ENCODE measurements at places on chromosomes 6 and 20.
A peak's percentile ranks its signal among the peaks of the same experiment; 100 is the strongest.

- no peak for DNase-seq
Observed at GRCh38 chr20:58880994-58881752, 28.7 kb downstream of the GNAS start.

GRCh38 chr6:125950293-125950692 lies 6.3 kb upstream of the HINT3 start:
- DNase-seq = no peak

DNA sequence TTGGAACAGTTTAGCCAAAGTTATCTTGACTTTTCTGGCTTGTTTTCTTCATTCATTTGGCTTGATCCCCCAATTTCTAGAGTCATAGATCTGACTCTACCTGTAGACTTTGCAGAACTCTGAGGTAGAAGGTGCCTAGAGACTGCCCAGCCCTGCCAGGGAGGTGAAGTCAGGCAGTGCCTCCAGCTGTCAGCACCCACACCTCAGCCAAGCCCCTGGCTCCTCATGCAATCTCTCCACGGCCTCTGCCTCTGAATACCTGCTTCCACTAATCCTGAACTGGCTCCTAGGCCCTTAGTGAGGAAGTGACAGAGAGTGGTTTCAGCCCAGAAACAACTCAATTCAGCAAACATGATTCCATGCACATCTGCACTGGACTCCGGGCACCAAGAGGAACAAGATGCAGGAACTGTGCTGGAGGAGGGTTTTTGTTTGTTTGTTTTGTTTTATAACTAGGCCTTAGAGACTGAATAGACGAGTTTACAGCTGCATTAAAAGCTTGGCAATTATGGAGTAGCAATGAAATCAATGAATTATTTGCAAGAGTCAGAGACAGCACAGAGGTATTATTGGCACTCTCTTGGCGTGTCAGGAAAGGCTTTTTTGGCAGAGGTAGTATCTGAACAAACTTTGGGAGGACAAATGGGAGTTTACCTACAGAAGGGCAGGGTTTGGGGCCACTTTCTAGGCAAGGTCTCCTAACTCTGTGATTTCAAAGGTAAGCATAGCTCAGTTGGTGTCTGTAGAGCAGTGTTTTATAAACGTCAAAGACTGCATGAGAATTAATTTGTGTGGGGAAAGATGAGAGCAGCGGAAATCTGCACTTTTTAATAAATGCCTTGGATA lies 25.2 kb downstream of the TGM3 start:
- DNase-seq = no peak

GRCh38 chr6:111157412-111157811 lies 70.1 kb downstream of the SLC16A10 start:
- DNase-seq = peak; percentile 3

- DNase-seq = no peak
Observed at GRCh38 chr6:151008425-151008824, 142.9 kb downstream of the MTHFD1L start.

DNA sequence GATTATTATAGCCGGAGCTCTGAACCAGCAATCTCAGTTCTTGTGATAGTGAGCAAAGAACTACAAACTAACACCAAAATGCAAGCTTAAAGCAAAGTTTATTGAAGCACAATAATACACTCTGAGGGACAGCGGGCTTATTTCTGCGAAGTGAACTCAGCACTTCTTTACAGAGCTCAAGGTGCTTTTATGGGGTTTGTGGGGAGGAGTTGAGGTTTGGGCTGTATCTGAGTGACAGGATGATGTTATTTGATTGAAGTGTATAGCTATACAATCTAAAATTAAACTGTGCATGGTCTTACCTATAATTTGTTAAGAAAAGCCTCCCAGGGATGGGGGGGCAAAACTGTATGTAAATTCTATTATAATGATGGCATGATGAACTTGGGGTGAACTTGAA lies 1.0 kb upstream of the HFE start:
- DNase-seq = peak; percentile 69

DNA sequence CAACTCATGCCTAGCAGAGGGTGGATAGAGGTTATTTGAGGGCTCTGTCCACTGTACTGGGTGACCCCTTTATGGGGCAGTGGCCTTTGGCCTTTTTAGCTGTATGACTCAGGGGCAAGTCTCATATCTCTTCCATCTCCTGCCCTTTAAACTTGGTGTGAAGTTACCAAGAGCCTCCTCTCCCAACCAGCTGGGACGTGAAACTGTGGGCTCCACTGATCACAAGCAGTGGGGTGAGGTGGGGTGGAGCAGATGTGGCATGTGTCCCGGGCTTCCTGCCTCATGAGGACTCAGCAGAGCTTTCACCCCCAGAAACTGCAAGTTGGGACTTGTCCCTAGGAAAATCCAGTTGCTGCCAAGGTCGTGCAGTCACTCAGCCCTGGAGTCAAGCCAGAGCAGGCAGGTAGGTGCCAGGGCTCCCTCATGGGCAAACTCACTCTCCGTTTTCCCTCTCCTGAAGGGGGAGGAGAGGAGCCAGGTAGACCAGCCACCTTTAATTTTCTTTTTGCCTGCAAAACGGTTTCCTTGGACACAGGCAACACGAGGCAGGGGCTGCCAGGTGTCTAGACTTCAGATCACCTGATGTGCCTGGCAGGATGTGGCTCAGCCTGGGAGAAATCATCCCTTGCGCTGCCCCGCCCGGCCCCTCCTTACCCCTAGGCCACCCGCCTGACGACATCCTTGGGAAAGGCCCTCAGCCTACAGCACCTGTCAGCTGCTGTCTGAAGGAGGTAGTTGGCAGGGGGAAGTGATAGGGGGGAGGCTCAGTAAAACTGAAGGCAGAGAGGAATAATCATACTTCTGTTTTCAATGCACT lies 4.0 kb downstream of the CDKN1A start:
- DNase-seq = peak; percentile 87

GRCh38 chr6:166305562-166306117 lies 2.6 kb downstream of the PRR18 start:
- DNase-seq = no peak

- DNase-seq = peak; percentile 75
Observed at GRCh38 chr6:36340618-36341454, 4.1 kb upstream of the BNIP5 start.

DNA sequence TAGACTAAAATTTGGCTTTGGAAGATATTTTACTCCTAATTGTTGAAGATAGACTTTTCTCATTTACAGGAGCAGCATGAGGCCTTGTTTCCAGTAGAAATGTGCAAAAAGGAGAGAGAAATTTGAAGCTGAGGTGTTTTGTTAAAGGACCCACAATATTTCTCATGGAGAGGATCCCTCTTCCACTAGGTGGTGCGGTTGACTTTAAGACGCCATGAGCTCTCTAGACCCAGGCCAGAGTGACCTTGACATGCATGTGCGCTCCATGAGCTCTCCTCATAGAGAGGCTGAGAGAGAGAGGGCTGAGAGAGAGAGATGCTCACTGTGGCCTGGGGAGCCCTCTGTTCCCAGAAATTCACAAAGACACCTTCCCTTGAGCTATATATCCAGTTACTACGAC lies 861.2 kb upstream of the EYS start:
- DNase-seq = no peak

DNA sequence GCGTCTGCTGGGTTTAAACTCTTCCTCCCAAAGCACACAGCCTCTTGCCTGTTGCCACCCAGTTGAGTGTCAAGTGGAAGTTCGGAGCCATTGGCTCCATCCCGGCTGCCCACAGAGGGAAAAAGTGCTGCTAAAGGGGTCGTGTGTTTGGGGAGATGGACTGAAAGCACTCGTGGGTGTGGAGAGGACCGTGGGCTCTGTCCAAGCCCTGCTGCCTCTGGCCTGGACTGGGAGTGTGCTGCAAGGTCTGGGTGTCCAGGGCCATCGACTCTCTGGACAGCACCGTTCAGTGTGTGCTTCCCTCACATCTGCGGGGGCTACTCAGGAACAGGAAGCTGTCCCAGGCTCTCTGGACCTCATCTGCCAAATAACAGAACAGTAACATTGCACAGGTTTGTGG lies 269.3 kb downstream of the DLL1 start:
- DNase-seq = no peak

DNA sequence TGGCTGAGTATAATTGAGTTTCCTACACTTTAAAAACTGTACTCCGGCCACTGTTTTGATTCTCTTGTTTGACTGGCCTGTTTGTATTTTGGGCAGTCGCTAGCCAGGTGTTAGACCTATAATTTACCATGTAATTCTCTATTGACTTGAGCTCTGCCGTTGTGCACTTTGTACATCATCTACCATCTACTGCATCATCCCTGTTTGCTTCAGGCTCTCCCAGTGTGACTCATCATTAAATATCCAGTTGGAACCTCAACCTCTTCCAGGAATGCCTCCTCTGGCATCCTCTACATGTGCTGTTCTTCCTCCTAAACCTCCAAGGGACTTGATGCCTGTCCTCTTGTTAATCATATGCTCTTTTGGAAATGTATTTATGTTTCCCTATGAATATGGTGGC lies 72.3 kb downstream of the FARS2 start:
- no peak for DNase-seq

GRCh38 chr6:65071480-65071879 lies 635.5 kb downstream of the EYS start:
- no peak for DNase-seq

GRCh38 chr6:157272866-157273755 lies 50.2 kb downstream of the TMEM242 start:
- peak; percentile 45 for DNase-seq

DNA sequence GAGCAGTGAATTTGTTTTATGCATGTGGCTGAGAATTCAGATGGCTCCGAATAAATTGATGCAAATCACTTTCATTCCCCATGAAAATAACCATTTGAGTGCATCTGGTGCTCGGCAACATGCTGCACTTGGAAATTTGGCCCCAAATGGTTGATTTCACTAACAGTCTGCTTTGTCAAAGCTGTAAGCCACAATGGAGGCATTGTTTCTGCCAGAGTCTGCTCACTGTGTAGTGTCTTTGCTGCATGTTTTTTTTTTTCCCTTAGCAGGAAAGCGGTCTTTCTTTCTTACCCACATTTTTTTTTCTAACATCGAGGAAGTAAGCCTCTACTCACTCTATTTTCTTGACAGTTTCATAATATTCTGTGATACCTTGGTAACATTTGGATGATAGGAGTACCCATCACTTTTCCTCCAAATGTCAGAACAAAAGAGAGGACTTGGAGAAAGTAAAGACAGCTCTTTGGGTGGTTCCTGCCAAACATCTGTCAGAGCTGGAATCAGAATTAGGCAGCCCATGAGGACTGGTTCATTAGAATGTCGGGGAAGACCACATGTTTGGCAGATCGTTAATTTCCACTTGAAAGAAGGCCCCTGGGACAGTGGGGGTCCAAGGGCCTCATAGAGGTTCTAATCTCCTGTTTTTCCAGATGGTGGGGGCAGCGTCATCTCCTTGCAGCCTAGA lies 149.5 kb downstream of the DOK5 start:
- no peak for DNase-seq

DNA sequence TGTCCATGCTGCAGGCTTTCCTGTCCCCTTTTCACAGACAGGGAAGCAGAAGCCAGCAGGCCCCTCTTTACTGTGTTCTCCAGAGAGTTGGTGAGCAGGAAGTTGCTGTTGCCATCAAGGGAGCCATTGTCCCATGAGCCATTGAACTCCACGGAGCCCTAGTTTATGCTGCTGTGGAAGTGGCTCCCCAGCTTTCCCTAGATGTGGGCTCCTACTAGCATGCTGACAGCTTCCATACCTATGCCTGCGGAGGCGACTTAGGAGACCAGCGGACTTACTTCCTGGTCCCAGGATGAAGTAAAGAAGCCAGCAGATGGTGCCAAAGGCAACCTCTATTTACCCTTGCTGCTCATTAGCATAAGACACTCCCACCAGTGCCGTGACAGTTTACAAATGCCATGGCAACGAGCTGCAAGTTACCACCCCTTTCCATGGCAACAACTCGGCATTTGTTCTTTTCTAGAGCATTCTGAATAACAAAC lies 30.8 kb upstream of the FKBP1A start:
- DNase-seq = peak; percentile 52

GRCh38 chr6:86961455-86962200 lies 24.3 kb downstream of the HTR1E start:
- DNase-seq = no peak

DNA sequence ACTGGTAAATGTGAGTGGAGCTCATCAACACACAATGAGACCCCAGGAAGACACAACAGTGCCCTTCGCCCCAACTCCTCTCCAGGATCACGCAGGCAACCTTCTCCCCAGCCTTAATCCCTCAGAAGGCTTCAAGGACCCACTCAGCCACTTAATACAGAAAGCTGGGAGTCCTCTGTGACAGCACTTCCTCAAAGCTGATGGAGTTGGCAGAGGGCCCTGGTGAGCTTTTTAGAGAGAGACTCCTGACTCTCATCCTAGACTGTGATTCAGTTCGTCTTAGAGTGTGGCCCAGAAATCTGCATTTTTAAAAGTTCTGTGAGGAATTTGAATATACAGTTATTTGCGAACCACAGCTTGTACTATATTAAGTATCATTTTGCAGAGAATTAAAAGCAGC lies 187.7 kb downstream of the UST start:
- no peak for DNase-seq

DNA sequence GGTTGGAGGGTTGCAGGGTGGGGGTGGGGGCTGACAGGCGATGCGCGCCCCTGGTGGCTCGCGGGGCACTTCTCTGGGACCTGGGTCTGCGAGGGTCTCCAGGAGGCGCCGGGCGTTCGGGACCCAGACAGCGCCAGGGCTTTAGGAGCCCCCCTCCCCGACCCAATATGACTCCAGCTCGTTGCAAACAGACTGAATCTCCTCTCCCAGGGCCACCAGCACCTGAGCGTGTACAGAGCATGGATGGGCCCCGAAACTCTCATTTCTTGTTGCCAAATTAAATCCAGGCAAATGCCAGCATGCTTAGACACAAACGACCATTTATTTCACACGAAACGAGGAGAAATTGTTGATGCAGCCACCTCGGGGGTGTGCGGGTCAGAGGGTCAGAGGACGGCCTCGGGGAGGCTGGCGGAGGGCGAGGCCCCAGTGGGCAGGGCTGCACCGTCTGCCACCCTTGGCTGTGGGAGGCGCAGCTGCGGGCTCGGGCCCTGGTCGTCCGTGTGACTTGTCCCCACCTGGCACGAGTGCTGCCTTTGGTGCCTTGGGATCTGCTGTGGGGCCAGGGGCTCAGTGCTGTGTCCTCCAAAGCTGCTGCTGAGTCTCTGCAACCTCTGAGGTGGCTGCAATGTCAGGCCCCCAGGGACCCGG lies 20.9 kb upstream of the GATA5 start:
- peak; percentile 19 for DNase-seq

DNA sequence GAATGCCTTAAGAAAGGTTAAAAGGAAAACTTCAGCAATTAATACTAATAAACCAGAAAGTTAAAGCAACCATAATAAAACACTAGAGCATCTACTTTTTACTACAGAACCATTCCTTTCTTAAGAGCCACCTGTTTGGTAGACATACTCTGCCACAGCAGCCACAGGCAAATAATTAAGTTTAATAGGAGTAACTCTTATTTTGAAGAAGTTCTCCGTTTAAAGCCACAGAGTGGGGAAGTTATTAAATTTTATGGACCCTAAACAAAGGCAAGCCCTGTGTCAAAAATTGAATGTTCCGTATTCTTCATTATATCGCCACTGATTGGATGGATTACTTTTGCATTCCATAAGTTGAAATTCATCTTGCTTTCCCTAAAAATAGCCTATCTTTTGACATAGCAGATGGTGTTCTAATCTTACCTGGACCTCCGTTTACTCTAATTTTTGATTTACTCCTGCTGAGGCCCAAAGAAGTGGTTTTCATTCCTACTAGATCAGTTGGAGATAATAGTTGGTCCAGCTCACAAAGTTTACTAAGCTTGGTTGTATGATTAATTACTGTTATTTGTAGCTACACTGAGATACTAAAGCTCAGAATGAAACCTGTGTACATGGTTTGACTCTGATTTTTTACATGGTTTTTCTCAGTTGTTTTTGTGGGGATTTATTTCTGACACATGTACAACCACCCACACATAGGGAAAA lies 140.4 kb upstream of the SUPT3H start:
- DNase-seq = no peak

All from CD4-positive, alpha-beta T cell treated with Interleukin-4 for 1 hour (primary cell).